ENCODE measurements at places on chromosomes 6 and 20.

DNA sequence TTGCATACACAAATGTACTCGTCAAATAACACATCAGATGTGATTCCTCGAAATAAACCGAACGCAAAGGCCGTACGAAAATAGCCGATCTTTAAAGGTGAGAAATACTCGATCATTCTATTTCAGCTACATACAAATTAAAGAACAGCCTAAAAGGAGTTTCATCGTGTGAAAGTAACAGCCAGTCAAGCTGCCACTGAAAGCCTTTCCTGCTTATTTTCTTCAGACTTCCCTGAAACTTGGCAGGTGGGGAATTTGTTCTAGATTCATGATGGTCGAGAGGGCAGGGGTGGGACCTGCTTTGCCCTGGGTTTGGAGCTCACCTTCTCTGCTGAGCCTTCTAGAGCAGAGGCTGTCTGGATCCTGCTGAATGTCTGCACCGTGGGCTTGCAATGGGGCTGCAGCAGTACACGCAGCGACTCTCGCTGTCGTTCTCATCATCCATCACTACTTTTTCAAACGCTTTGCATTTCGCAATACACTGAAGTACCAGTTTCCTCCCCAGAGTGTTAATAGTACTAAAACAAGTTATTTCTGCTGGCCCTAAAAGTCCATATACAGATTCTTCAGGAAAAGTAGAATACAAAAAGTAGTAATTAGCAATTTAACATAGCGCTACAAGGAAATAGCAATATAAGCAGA lies 16.2 kb downstream of the FOXC1 start:
- DNase-seq, result no peak

DNA sequence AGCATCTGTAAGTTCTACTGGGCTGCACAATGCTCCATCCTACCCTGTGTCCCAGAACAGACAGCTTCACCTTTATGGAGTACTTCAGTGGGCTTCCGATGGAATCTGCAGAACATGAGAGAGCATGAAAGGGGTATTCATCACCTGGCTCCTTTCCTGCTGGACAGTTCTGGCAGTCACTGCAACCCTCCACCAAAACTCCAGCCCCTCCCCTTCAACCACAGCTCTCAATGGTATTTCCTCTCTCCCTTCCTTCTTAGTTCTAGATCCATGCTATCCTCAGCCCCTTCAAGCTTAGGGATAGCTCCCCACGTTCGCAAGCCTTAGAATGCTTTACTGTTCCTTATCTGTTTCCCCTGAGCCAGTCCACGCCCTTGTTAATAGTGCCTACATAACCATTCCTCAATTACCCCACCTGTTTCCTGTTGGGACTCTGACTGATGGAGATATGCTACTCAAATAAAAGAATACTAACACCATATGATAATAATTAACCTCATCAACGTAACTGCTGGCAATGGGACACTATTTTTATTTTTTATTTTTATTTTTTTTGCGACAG lies 26.8 kb downstream of the TRAM2 start:
- DNase-seq, result no peak

GRCh38 chr6:38460186-38460585 lies 179.5 kb downstream of the BTBD9 start:
- DNase-seq, result no peak

- DNase-seq, result no peak
Measured at GRCh38 chr6:150236544-150236943, 93.7 kb downstream of the PPP1R14C start.

- no peak for DNase-seq
Measured at GRCh38 chr20:48965189-48965910, 43.8 kb downstream of the ARFGEF2 start.

DNA sequence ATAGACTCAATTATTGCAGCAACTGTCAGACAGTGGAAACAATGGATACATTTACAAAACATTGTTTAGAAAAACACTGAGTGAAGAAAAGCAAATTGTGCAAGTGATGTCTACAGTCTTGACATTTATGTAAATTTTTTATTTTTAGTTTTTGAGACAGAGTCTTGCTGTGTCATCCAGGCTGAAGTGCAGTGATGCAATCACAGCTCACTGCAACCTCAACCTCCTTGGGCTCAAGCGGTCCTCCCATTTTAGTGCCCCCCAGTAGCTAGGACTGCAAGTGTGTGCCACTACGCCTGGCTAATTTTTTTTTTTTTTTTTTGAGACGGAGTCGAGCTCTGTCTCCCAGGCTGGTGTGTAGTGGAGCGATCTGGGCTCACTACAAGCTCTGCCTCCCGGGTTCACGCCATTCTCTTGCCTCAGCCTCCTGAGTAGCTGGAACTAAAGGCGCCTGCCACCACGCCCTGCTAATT lies 9.7 kb downstream of the CNBD2 start:
- DNase-seq, result no peak

GRCh38 chr20:4369798-4370124 lies 351.9 kb upstream of the PRND start:
- DNase-seq, result no peak

GRCh38 chr6:41519745-41520699 lies 26.2 kb upstream of the FOXP4 start:
- DNase-seq, result no peak

- no peak for DNase-seq
Measured at GRCh38 chr6:169702840-169703246, 917 bp downstream of the C6orf120 start.

GRCh38 chr6:95685822-95686221 lies 108.5 kb downstream of the MANEA start:
- no peak for DNase-seq

DNA sequence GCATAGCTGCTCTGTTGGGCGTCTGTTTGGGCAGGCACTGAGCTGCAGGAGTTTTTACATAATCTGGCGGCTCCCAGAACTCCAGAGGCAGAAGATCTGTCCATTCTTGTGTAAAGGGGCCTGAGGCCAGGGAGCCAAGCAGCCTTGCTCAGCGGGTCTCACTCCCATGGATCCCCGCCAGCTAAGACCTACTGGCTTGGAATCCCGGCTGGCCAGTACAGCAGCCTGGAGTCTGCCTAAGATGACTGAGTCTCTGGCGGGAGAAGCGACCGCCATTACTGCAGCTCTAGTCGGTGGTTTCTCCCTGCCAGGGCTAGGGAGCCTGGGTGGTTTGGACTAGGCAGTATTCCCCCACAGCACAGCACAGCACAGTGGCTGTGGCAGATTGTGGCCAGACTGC lies 268.4 kb upstream of the SYNCRIP start:
- DNase-seq, result no peak

- no peak for DNase-seq
Measured at GRCh38 chr6:17001188-17001587, 100.7 kb upstream of the STMND1 start.

DNA sequence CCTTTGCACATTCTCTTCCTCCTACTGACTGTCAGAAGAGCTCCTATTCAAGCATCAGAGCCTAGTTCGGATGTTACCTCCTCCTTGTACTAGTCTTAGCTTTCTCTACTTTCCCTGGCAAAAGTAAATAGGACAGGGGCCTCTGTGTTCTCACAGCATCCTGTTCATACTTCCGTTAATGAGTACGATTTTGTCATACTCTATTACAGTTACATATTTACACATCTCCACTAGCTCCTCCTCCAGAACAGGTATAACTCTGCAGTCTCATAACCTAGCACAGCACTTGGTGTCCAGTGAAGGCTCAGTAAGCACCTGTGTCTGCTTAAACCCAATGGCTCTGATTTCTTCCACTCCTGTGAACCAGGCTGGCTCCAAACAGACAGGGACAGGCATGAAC lies 7.0 kb downstream of the ELMO2 start:
- no peak for DNase-seq

GRCh38 chr20:17871886-17872285 lies 96.7 kb downstream of the SNX5 start:
- no peak for DNase-seq

- no peak for DNase-seq
Measured at GRCh38 chr20:18543932-18544331, 23.3 kb upstream of the SMIM26 start.

DNA sequence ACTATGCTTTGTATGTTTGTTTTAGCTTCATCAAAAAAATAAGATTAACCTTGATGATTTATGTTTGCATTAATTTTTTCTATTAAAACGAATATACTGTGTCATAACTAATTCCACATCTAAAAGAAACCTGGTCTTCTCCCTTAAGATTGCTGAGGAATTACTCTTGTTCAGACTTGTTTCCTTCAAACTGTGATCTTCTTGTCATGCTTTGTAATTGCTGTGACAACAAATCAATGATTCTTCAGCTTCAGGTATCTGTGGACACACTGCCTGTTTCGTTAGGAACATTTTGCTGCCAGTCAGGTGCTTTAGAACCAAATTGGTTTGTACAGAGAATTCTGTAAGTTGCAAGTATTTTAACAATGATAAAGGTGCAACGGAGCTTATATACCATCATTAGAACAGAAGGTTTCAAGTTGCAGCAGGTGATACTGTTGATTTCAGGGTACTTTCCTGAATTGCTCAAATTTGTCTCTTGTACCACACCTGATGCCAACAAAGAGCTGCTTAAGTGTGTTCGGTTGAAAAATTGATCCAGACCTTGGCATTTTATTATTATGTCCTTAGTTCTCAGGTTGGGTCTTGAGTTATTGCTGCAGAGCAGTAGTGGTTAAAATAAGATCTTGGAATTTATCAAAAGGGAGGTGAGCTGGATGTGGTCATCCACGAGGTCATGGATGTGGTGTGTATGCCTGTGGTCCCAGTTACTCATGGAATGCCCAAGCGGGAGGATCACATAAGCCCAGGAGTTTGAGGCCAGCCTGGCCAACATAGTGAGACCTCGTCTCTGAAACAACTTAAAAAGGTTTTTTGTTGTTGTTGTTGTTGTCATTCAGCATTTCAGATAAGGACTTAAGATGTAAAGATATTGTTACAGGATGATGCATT lies 19.5 kb downstream of the SYTL3 start:
- no peak for DNase-seq

GRCh38 chr6:161242113-161242512 lies 31.7 kb downstream of the AGPAT4 start:
- DNase-seq, result no peak

DNA sequence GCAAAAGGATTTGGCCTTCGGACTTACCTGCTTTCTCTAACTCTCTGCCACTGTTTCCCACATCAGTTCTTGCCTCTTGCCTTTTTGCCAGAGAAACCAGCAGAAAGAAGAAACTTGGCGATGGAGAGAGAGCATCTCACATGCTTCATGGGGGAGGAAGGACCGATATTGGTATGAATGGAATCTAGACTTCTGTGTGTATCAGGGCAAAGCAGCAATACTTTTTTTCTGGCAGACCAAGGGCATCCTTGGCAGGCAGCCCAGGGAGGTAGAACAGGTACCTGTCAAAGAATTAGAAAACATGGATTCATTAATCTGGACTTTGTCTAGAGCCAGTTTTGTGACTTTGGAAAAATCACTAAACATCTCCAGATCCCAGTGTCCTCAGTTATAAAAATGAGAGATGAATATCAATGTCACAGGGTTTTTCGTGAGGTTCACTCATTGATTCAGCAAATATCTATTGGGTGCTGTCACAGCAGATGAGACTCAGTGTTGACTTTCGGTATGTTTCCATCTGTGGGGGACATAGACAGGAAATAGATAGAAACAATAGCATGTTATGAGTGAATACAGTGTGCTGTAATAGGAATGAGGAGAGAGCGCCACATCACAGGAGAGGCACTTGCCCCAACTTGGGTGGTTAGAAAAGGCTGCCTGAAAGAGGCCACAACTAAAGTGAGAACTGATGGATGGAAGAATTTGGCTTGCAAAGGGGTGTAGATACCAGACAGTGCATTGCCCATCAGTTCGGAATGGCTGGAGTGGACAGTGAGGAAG lies 114.1 kb downstream of the CD83 start:
- DNase-seq, result no peak

- DNase-seq, result no peak
Measured at GRCh38 chr20:53735536-53736050, 142.0 kb upstream of the ZNF217 start.

DNA sequence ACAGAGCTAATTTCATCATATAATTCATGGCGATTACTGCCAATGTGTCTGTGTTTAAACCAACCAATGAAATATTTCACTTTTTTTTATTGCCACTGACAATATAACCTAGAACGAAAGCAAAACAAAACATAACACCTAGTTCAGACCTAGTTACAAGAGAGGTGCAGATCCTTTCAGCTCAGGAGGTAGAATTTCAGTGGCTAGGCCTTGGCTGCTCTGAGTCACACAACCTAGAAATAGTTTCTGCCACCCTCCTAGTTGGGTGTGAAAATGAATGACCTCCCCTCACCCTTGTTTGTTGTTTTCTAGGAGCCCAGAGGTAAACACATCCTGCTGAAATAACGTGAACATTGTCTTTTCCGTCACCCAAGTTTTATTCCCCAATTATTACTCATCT lies 356.3 kb downstream of the HTR1B start:
- no peak for DNase-seq

DNA sequence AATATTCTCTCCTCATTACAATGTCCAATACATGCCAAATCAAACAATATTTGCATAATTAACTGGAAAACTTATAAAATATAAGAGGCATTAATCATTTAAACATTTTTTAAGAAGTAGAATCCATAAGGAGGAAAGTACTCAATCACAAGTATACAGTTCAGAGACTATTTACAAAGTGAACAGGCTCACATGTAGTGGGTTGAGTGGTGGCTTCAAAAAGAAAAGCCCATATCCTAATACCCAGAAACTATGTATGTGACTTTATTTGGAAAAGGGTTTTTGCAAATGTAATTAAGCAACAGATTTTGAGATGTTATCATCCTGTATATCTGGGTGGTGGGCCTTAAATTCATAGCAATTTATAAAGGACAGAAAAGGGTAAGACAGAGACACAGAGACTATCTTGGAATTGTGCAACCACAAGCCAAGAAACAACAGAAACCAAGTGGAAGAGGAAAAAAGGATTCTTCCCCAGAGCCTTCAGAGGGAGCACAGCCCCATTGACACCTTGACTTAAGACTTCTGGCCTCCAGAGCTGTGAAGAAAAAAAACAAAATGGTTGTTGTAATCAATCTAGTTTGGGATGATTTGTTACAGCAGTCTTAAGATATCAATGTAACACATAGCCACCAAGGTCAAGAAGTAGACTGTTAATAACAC lies 32.7 kb upstream of the CRISP1 start:
- no peak for DNase-seq

GRCh38 chr6:36633370-36633769 lies 39.2 kb downstream of the SRSF3 start:
- no peak for DNase-seq

DNA sequence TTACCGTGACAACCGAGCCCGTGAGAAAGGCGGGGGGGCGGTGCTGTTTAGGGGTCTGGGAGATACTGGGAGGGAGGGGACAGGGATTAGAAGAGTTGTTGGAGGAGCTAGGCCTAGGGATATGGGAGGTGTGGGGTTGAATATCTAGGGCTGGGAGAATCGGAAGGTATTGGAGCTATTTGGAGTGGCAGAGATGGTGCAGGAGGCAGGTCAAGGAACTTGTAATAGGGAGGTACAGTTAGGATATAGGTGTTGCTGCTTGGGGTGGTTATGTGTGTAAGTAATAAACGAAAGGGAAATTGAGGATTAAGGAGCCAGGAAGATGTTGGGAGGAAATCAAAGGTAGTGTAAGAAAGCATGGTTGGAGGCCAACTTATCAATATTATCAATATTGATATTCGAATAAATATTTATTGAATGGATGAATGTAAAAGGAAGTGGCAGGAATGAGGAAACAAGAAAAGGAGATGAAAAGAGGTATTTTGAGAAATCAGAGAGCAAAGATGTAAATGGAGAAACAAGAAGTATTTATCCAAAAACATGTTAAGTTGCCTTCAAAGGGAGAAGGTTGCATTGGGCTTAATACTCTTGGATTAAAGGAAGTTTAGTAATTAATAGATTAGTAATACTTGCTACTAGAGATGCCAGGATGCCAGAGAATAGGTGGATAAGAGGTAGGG lies 602 bp downstream of the PPP1R11 start:
- DNase-seq, result no peak

GRCh38 chr20:62590309-62591121 lies 51.8 kb upstream of the SLCO4A1 start:
- DNase-seq, result no peak

- no peak for DNase-seq
Measured at GRCh38 chr6:79702691-79703090, 71.6 kb downstream of the SH3BGRL2 start.
